ENCODE measurements at places on chromosomes 2 and 18.
A peak's percentile ranks its signal among the peaks of the same experiment; 100 is the strongest.

- no peak for DNase-seq
These were observed 14.2 kb downstream of the SPEG start for GRCh38 chr2:219448776-219449341.

GRCh38 chr2:185643434-185643833 lies 95.2 kb upstream of the FSIP2 start:
- DNase-seq = no peak

DNA sequence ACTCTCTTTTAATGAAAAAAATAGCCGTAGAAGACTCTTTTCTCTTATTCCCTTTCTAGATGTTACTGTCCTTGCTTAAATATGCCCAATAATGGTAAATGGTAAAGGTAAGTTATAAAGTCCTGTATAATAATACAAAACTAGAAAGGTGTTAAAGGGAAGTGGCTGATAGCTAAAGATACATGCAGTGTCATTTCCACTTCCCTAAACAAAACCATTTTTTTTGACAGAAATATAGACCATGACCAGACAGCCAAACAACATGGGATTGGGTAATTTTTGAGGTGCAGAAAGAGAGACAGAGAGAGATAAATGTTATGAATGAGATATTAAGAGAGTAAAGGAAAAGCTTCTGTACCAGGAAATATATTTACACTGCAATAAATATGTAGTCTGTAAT lies 731.7 kb upstream of the REG3G start:
- no peak for DNase-seq

DNA sequence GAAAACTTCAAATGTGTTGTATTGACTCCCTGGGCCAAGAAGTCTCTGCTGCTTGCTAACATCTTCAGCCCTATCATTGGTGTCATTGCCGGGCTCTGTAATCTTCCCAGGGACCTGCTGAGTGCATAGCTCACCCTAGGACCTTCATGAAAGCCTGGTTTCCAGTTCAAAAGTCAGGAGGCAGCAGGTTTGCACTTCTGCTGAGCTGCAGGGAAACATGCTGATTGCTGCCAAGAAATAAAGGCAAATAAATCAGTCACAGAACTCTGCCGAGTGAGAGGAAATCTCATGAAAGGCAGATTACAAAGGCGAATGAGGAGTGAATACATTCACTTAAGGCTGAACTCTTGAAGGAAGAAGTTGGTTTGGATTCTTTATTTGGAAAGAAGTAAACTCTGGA lies 1947.6 kb upstream of the CELF4 start:
- DNase-seq = no peak

GRCh38 chr2:241228860-241229516 lies 40.5 kb downstream of the ANO7 start:
- DNase-seq = no peak

GRCh38 chr2:61707984-61708852 lies 145.6 kb downstream of the FAM161A start:
- DNase-seq = no peak

DNA sequence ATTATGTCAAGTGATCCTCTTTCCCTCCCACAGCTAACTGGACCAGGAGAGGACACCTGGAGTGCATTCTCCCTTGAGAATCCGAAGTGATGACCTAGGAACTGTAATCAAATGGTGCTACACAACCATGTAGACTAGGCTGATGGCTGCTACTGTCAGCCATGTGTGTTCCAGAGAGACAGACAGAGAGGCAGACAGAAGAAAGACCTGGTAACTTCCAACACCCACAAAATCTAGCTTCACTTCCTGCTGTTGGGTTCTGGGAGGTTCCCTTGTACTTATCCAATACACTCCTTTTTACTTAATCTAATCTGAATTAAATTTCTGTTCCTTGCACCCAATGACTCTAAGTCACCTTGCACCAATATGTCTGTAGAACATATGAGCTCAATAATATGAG lies 72.3 kb downstream of the AAK1 start:
- DNase-seq = no peak

DNA sequence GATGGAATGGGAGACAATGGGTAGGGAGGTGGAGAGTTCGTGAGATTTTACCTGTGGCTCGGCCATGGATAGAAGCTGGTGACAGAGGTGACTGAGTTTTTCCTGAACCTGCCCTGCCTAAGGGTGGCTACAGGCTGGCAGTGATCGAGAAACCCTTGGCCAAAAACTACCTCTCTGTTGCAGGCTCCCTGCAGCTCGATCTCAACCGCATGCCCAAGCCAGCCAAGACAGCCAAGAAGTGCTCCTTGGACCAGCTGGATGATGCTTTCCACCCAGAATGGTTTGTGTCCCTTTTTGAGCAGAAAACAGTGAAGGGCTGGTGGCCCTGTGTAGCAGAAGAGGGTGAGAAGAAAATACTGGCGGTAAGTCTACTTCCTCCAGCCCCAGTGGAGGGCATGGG lies 225.5 kb downstream of the DYSF start:
- DNase-seq = no peak

- DNase-seq = peak; percentile 53
These were observed 230.9 kb upstream of the SMAD2 start for GRCh38 chr18:48161191-48161910.

DNA sequence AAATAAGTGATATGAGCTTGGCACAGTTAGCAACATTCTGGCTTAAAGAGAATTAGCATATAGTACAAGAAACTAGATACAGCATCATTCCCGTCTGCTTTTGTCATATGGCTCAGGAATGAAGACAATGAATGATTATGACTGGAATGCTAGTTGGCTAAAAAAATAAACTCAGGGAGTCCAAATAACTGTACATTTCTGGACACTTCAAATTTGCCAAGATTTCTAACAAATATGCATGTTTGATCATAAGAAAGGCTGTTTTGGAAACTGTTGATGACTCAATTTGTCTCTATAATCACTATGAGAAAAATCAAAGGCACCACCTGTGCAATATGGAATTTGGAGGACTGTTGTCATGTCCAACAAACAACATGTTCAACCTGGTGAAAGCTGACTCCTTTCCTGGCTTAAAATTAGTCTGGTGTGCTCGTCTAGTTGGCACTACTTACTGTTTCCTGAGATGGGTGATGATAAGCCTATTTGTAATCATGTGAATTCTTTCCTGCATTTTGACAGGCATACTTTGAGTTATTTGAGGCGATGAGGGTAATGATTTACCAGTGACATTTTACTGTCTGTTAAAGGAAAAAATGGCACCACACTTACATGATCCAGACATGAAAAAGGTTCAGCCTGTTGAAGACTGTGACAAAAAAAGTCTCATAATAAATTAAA lies 133.9 kb upstream of the CDH20 start:
- DNase-seq = peak; percentile 13

DNA sequence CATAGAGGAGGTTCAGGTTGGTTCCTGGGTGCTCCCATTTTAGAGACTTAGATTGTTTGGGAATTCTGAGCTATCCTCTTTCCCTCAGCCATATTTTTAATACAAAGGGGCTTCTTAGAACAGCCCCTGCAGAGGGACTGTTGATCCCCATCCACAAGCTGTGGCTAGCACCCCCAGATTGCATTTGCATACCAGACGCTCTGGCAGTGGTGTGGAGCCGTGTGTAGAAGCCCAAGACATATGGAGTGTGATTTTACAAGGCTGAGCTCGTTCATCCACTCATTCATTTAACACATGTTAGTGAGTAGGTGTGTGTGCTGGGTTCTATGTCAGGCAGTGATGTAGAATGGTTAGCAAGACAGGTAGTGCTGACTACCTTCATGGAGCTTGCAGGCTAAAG lies 166.7 kb upstream of the BOD1L2 start:
- DNase-seq = no peak

GRCh38 chr2:3309496-3310355 lies 67.9 kb downstream of the EIPR1 start:
- DNase-seq = no peak

GRCh38 chr2:165699946-165700345 lies 94.1 kb downstream of the GALNT3 start:
- DNase-seq = no peak

DNA sequence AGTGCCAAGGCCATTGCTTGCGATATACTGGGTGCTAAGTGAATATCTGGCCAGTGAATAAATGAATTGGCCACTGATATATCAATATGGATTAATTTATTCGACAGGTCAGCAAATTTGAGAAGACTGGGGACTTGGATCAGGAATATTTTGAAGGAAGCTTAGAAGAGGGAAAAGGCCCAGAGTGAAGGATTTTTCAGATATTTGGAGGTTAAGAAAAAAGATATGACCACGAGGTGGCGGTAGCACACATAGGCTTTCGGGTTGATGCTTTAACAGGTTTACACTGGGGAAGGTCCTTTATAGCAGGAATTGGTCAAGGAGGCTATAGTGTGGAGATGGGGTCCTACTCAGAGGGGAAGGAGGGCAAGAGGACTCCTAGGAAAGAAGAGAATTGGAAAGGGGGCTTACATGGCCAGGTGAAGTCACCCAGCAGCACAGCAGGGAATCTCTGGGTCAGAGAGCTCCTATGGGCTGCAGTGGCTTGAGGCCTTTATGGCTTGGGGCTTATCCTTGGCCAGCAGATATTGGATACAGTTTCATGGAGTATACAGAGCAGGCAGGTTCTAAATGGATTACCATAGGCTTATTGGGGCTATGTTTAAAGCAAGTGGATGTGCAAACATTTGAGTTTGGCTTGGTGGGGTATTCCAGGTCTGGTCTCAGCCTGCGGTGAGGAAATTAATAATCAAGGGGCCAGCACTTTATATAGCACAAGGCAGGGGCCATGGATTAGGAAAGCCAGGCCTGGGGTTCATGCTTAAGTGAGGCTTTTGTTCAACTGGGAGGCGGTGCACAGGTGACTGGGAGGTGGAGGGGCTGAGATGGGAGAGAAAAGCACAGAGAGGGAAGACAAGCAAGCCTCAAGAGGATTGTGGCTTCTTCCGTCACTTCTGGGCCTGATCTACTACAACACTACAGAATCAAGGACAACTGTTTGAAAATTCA lies 9.7 kb downstream of the IL1RN start:
- DNase-seq = no peak

DNA sequence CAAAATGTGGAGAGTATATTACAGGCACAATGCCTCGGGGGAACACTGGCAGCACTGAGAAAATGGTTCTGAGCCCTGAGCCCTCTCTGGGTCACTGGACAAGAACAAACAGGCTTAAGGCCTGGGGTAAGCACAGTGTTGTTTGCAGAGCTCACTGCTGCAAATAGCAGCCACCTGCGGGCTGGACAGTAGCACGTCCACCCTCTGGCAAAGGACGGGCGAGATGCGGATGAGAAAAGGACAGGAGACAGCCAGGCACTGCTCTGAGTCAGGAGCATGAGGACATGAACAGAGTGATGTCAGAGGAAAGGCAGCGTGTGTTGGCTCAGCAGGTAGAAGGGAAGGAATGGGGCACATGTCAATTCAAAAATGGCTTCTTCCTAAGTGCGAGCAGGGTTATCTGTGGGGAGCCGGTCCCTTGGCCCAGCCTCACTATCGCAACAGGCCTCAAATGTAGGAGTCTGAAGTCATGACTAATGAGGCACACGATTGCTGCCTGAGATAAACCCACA lies 25.9 kb upstream of the NEB start:
- DNase-seq = no peak

- no peak for DNase-seq
These were observed 102.3 kb downstream of the LYPD1 start for GRCh38 chr2:132567682-132568081.

GRCh38 chr2:121189011-121189410 lies 96.0 kb downstream of the TFCP2L1 start:
- DNase-seq = no peak

GRCh38 chr18:23958036-23958435 lies 56.5 kb upstream of the TTC39C start:
- DNase-seq = no peak

- DNase-seq = no peak
These were observed 202.3 kb upstream of the RAB6C start for GRCh38 chr2:129777146-129777545.

- DNase-seq = no peak
These were observed 14.1 kb downstream of the SLC66A3 start for GRCh38 chr2:11169333-11169732.

- DNase-seq = no peak
These were observed 326.7 kb downstream of the DPP10 start for GRCh38 chr2:114769110-114769509.

DNA sequence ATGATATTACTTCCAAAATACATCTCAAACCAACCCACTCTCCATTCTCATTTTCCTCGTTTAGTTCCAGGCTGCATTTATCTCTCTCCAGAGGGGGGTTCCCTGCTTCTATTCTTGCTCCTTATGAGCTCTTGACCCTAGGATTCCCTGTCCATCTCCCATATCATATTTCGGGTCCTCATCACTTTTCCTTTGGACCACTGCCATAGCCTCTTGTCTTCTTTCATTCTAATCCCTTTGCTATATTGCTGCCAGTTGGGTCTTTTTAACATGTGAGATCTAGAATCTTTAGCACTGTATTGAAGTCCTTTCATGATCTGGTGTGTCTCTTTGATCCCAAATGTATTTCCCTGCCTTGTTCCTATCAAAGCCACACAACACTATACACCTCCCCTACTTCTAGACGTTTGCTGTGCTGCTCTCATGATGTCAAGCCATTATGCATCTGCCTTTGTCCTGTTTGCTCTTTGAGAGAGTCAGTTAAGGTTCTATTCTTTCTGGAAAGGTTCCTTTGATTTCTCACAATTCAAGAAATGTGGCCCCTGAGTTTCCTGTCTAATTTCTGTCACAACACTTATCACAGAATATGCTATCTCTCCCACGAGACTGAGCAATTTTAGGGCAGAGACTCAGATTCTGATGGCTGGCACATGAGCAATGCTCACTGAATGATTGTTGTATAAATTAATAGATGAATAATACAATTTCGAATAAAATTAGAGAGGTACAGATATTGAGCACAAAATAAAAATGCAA lies 43.2 kb upstream of the SESTD1 start:
- DNase-seq = no peak

- peak; percentile 99 for DNase-seq
These were observed 183.1 kb upstream of the ARL4C start for GRCh38 chr2:234679741-234680687.

- DNase-seq = no peak
These were observed 842 bp downstream of the PAX3 start for GRCh38 chr2:222298001-222298310.

GRCh38 chr2:98294711-98295110 lies 51.5 kb upstream of the CNGA3 start:
- no peak for DNase-seq

DNA sequence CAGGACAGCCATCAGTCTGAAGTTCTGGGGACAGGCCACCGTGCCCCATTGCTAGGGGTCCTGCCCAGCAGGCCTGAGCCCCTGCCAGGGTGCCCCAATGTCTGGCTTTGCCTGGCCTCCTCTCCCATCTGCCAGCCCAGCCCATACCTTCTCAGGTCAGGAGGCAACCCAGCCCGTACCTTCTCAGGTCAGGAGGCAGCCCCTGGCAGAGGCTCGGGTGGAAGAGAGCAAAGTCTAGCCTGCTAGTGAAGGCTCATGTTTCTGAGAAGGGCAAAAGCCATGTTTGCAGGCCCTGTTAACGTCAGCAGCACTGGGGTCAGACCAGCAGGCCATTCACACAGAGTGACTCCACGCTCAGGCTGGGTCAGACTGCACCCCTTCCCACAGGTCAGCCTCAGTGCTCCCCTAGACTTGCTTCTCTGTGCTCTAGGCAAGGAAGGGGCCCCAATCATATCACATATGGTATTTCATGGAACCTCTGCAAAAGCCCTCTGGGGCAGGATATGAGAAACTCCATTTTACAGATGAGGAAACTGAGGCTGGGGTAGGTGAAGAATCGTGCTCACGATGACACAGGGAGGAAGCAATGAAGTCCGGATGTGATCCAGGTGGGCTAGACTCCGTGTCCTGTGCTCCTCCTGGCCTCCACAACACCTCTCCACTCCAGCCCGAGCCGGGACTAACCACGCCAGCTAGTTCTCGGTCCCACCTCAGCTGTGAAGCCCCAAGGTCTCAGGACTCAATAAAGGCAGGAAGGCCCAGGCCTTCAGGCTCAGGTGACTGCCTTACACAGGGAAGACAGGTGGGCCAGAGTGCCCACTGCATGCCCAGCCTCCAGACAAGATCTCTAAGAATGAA lies 9.5 kb downstream of the SDC1 start:
- DNase-seq = no peak

Measured in HS-5 (cell line).